ENCODE measurements at places on chromosomes 7 and 10. TPM values are rescaled to one million over a fixed set of nuclear protein-coding genes. Genes with fewer than 3 reads are reported as not detected.

DNA sequence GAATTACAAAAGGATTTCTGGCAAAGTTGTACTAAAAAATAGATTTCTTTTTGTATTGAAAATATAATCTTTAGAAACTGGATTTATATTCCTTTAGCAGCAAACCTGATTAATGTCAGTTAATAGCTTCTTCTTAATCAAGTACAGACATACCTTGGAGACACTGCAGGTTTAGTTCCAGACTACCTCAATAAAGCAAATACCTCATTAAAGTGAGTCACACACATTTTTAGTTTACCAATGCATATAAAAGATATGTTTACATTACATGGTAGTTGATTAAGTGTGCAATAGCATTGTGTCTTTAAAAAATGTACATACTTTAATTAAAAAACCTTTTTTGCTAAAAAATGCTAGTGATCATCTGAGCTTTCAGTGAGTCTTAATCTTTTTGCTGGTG lies 215.0 kb downstream of the BICC1 start:
- DNase-seq: no peak

ASB10 gene
- not detected for total RNA-seq

DNA sequence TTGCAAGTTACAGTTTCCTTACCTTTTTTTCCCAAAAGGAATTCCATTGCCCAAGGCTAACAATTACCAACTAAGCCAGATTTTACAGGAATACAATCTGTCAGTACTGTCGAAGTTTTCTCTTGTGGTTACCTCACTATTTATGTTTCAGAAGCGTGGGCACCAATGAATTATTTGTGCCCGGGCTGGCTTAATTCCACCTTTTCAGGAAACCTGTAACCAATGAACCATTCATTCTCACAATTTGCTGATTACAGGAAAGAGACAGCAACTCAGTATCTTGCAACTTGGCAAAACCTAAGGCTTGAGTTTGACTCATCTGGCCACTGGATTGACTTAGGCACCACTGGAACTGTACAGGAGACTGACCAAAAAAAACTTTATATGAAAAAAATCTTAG lies 485.6 kb downstream of the INHBA start:
- DNase-seq: no peak

GRCh38 chr7:128197589-128197988 lies 43.5 kb upstream of the LEP start:
- DNase-seq: no peak
